ENCODE measurements at places on chromosomes 4 and X. TPM values are rescaled to one million over a fixed set of nuclear protein-coding genes. Genes with fewer than 3 reads are reported as not detected.

- no peak for DNase-seq
Measured at GRCh38 chrX:18422325-18422724, 3.1 kb upstream of the CDKL5 start.

GRCh38 chrX:49072712-49073095 lies 1.1 kb downstream of the PRAF2 start:
- no peak for DNase-seq

FAT4 gene
- polyA plus RNA-seq = 1.7 TPM

MAP9 gene
- polyA plus RNA-seq = 15.2 TPM

DNA sequence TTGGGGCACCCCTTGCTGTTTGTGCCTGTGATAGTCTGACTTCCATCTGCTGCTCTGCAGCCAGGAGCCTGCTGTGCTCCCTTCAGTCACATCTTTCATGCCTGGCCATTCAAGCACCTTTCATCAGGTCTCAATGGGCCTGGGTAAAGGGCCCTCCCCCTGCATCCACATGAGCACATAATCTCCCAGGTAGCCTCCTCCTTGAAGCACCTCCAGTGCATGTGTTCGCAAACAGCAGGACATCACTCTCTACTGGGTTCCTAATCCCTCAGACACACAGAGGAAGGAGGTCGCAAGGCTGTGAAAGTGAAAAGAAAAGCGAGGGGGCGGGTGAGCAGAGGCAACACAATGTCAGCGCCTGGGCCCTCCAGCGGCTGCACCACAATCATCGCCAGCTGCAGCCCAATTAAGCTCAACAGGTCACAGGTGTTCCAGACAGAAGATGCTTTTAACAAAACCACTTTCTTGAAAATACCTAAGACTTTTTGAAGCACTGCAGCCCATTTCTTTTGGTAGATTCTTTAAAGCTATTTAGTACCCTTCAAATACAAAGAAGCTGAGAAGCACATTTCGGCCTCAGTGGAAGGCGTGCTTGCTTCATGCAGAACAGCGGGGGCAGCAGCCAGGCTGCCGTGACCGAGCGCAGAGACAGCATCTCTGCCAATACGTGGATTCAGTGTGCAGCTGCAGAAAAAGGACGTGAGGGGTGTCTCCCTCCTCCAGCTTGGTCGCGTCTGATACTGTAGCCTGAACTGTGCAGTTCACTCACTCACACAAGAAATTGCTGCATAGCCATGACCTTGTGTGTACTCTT lies 92.2 kb upstream of the SPRY1 start:
- peak; percentile 10 for DNase-seq

RTL9 gene
- 0.29 TPM for polyA plus RNA-seq

GRCh38 chr4:171857302-171858012 lies 44.3 kb downstream of the GALNTL6 start:
- DNase-seq = no peak

SMIM10L2A gene
- polyA plus RNA-seq = 1.1 TPM

DNA sequence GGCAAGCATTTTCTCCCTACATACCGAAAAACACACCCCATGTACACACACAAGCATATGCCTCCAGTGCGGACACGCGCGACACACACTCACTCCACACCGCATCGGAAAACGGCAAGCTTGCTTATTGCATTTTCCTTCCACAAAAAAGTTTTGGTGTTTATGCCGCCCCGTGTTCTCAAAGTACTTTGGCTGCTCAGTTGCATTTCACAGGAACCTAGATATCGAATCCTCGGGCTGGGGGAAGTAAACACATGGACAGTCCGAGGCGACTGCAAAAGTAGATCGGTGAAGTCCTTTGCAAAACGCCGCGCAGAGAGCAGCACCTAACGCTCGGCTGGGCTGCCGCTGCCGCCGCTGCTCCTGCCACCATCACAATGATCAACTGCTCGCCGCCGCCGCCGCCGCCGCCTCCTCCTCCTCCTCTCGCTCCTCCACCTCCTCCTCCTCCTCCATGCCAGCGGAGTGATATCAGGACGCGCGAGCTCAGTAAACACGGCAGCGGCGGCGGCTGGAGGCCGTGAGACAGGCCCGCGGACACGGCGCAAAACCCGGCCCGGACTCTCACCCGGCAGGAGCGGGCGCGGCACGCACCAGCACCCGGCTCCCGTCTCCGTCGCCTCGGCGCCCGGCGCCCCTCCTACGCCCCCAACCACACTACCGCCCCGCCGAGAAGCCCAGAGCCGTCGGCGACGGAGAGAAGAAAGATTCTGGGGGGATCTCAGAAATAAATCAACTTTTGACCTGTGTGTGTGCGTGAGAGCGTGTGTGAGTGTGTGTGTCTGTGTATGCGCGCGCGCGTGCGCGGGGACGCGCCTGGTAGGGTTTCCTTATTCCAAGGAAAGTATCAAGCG lies at the start of gene MAML3:
Gene MAML3, minus strand, starts transcription at position 467 of the 854 bp plus-strand sequence. CDS start 857 bp downstream, outside the sequence.
- peak; percentile 95 for DNase-seq

STOX2 gene
- polyA plus RNA-seq = 3.1 TPM

GRCh38 chr4:142044271-142044670 lies 407.9 kb downstream of the IL15 start:
- DNase-seq = no peak

PCDH7 gene
- 9.4 TPM for polyA plus RNA-seq

GRCh38 chr4:7132249-7132648 lies 60.1 kb upstream of the SORCS2 start:
- DNase-seq = no peak

DNA sequence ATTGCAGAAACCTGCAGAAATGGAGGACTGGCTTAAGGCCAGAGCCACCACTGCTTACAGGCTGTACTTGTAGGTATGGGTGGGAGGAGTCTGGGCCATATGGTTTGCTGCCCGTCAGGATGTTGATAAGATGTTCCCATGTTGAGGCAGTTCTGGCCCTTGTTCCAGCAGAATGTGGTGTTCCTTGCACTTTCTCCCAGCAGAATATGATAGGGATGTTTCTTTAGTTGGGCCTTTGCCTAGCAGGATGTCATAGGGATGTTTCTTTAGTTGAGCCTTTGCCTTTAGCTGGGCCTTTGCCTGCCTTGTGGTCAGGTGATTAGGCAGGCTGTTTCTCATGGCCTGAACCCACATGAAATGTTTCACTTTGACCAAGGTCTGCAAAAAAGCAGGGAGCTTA lies 139.1 kb upstream of the PAQR3 start:
- DNase-seq = no peak

GRCh38 chr4:99817309-99817890 lies 773 bp downstream of the DAPP1 start:
- DNase-seq = no peak

- no peak for DNase-seq
Measured at GRCh38 chr4:25811374-25811690, 51.5 kb downstream of the SEL1L3 start.

DNA sequence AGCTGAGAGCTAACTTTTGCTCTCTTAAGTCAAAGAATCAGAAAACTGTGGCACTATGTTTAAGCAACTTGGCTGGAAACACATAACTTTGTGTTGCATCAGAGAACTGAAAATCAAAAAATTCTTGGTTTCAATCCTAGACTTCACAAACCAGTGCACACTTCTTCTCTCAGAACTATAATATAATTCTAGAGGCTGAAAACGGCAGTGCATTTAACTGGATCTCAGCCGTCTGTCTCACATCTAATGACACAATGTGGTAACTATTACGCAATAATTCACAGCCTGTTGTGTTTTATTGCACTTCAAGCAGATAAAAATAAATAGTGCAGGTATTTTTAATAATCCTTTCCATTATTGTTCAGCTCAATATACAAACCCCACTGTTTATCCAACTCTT lies 260.6 kb upstream of the DIAPH2 start:
- no peak for DNase-seq

GRCh38 chr4:1512051-1512737 lies 106.0 kb upstream of the NKX1-1 start:
- no peak for DNase-seq

GRCh38 chr4:159148441-159148840 lies 45.6 kb downstream of the RAPGEF2 start:
- no peak for DNase-seq

GRCh38 chr4:10192331-10192730 lies 75.7 kb upstream of the WDR1 start:
- DNase-seq = no peak

DNA sequence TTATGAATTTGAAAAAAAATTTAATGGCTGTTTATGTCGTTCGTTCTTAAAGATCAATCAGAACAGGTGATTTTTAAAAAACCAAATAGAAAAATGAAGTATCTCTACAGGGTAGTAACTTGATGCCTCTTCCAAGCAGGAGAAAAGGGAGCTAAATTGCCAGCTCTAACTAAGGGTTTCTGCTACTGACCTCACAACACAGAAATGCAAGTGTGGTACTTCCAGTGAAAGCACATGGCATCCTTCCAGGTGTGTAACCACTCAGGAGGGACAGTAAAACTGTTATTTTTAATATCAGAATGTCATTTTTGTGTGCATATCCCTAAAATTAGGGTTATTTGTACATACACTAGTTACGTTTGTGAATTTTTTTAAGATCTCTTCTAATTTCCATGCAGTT lies 116.8 kb upstream of the ZCCHC13 start:
- DNase-seq = no peak

EDA2R gene
- polyA plus RNA-seq = 0.29 TPM

PAGE2B gene
- not detected for polyA plus RNA-seq

GRCh38 chr4:68463796-68464195 lies 16.5 kb downstream of the TMPRSS11E start:
- DNase-seq = no peak

DNA sequence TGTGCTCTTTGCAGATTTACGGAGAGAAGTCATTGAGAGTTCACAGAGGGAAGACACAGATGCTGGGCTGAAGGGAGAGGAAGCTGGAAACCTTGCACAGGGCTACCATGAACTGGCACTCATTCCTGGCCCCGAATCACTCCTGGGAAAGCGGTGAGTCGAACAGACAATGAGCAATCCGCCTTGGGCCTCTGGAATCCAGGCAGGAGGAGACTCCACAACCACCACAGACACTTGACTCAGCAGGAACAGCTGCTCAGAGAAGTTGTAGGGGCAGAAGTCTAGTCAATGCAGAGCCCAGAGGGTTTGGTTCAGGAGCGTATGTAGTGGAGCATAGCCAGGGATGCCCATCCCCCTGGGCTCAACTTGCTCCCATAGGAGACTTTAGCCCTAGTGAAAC lies 62.8 kb upstream of the GRIA3 start:
- DNase-seq = no peak

GRCh38 chr4:38503689-38504395 lies 160.2 kb upstream of the KLF3 start:
- no peak for DNase-seq

- no peak for DNase-seq
Measured at GRCh38 chrX:110282922-110283321, 35.0 kb downstream of the AMMECR1 start.

RPS6KA6 gene
- 0.04 TPM for polyA plus RNA-seq

DNA sequence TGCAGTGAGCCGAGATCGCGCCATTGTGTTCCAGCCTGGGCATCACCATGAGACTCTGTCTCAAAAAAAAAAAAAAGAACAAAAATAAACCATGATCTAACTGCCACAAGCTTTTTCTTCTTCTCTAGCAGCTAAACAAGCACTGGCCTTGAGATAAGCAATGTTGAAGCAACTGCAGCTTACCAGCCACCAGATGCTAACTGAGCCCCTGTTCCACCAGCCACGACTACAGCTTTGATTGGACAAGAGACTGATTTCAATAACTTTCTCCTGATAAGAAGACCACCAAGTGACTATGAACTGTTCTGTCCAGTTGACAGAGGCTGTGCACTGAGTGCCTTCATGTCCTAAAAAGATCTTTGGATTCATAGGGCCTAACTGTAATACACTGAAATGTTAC lies 58.5 kb downstream of the DCTD start:
- no peak for DNase-seq

DNA sequence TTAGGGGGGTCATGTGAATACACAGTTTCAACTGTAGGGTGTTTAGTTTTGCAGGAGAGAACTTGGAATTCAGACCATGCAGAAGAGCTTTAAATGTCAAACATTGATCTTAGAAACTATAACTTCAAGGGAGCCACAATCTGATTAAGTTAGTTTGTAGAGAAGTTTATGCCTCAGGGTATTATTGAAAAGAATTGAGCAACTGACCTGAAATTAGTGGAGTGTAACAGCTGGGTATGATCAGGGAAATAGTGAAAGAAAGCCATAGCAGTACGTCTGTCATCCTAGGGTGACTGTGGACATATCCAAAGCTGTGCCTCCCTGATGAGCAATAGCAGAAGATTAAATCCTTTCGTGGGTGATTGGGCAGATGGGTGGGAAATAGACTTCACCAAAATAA lies 63.8 kb downstream of the FAM47B start:
- no peak for DNase-seq

GRCh38 chr4:140839888-140840790 lies 84.0 kb upstream of the TBC1D9 start:
- DNase-seq = no peak

- peak; percentile 51 for DNase-seq
Measured at GRCh38 chrX:112846187-112846586, 5.6 kb upstream of the AMOT start.

DNA sequence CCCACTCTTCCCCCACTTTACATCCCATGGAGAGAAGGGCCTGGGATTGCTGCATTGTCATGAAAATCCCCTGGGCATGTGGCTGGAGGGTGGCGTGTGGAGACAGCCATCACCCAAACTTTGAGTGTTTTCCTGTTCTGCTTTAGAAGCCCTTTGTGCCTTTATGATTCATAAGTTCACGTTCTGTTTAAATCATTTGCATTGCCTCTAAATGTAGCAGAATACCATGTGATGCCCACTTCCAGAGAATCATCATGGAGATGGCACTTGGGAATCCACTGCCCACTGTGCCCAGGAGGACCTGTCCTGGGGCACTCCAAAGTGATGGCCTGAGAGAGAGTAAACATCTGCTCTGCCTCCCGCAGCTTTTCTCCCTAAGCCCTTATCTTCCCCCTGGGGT lies 52.8 kb downstream of the MED28 start:
- DNase-seq = no peak

DNA sequence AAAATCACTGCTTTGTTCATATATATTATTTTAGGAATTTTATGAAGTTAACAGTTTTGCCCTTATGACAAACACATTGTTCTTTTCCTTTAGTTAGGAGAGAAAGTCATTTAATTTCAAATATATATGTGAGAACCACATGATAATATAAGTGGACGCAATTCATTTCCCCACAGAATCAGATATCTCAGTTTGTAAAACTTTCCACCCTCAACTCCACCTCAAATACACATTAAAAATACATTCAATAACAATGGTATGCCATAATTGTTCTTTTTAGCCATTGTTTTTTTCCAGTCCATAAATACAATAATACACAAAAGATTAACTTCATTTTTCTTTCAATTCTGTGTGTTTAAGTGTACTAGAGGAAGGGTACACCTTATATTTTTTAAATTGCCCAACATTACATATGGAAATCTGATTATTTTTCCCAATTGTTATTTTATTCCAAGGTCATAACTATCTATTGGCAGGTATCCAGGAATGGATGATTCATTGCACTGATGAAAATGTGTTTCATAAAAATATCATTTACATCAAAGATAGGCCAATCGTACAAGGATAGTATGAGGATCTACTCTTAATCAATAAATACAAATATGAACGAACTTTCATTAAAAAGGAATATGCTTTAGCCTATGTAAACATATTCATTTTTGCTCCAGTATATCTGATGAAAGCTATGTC lies 125.0 kb downstream of the PPP3CA start:
- DNase-seq = no peak

FGA gene
- polyA plus RNA-seq = 0.01 TPM

All from heart right ventricle (tissue), 16 donors.